ENCODE measurements at places on chromosomes 5 and 9.

GRCh38 chr5:65020492-65020891 lies 251.8 kb downstream of the CWC27 start:
- DNase-seq: no peak

DNA sequence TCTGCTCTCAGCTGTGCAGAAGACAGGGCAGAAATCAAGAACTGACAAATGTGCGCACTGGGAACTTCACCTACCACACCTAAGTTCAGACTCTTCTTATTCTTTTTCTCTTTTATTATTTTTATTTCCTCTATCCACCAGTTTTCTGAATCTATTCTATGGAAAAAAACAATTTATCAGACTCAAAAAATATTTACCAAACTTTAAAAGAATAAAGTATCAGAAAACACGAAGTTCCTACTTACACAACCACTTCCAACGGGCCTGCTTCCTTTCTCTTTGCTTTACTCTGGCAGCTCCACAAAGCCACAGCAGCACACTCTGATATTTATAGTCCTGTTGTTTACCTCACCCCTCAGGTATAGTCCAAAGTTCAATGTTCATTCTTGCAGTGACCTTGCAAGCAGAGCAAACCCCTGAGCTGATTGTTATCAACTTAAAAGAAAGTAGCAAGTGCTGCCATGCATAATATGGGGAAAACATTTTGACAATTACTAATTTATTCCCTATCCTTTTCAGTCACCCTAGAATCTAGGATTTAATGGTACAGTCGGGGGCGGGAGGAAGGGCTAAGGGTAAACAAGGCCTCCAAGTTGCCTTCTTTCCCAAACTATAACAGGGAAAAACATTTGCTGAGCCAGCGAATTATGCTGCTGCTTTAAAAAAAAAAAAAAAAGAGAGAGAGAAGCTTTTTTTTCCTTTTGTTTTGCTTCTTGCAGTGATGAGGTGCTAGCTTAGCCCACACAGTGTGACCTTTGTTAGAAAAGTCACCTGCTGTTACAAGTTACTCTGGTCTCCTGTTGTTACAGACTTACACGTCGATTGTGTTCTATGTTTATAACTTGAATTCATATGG lies at the start of gene SELENOP:
SELENOP (minus strand) TSS at position 302 of the 856 bp plus-strand sequence. CDS start 3,539 bp downstream, outside the sequence.
- no peak for DNase-seq

DNA sequence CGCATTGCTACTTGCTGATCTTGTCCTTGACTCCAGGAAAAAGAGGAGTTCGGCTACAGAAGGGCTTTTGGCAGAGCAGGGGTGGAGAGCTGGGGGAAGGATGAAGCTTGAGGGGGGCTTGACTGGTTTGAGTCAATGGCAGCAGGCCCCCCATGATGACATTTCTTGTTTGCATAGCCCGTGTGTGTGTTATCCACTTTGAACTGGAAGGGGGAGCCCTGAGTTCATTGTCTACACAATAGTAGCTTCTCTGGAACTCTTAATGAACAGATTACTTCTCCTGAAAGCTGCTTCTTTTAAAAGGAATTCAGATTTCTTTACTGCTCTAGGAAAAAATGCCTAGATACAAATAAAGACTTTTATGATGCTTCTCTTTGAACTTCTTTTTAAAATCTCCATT lies 2.3 kb downstream of the IFNB1 start:
- DNase-seq: no peak

DNA sequence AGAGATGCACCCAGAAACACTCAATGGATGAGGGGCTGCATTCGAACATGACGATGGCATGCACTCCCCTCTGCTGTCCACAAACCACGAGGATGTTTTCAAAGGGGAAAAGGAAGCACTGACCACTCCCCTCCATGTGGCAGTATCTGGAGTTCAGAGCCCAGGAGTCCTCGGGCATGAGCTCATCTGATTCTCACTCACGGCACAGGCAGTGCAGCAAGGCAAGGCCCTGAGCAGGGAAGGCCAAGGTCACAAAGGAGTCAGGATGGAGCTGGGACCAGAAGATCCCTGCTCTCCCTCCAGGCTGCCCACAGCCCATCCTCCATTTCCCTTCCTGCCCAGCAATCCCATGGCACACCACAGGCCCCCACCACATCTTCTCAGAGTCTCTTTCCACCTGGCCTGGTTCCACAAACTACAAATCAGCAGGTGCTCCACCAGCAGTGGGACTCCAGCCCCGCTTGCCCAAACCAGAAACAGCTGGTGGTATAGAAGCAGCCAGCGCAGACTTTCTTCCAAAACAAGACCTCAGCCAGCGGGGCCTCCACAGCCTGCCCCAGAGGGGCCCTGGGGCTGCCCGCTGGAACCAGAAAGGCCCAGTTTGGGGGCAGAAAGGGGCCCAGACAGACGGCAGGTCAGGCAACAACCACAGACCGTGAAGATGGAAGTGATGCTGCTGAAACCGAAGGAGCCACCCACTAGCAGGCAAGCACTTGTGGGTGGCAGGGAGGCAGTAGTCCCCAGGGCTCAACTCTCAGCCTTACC lies 12.2 kb downstream of the TNIP1 start:
- DNase-seq: no peak

GRCh38 chr5:74342182-74342581 lies 298.3 kb downstream of the ENC1 start:
- DNase-seq: no peak

GRCh38 chr5:1401536-1402138 lies 43.6 kb downstream of the SLC6A3 start:
- DNase-seq: no peak

- DNase-seq: no peak
Observed at GRCh38 chr5:83441747-83442146, 29.8 kb upstream of the VCAN start.

DNA sequence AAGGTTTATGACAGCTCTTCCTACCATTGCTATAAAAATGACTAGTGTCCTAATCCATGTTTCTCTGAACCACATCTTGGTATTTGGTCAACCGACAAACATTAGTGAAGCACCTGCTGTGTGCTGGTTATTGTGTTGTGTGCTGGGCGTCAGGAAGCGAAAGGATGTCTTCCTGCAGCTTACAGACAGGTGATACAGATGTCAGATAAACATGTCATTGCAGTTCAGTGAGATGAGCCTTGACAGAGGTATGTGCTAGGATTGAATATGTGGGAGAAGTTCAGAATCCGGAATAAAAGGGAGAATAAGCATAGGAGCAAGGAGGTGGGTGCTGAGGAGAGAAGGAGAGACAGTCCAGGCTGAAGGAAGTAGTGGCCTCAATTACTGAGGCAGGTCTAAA lies 20.3 kb upstream of the CTNNA1 start:
- no peak for DNase-seq

- no peak for DNase-seq
Observed at GRCh38 chr5:148523139-148523538, 131.2 kb downstream of the HTR4 start.

DNA sequence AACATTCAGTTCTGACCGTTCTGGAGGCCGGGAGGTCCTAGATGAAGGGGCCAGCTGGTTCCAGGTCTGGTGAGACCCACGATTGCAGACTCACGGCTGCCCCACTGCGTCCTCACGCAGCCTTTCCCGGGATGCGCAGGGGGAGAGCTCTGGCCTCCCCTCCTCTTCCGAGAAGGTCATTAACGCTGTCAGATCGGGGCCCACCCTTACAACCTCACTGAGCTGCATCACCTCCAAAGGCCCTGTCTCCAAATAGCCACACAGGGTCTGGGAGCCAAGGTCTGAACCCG lies 66.6 kb upstream of the PPP1R26 start:
- DNase-seq: no peak

DNA sequence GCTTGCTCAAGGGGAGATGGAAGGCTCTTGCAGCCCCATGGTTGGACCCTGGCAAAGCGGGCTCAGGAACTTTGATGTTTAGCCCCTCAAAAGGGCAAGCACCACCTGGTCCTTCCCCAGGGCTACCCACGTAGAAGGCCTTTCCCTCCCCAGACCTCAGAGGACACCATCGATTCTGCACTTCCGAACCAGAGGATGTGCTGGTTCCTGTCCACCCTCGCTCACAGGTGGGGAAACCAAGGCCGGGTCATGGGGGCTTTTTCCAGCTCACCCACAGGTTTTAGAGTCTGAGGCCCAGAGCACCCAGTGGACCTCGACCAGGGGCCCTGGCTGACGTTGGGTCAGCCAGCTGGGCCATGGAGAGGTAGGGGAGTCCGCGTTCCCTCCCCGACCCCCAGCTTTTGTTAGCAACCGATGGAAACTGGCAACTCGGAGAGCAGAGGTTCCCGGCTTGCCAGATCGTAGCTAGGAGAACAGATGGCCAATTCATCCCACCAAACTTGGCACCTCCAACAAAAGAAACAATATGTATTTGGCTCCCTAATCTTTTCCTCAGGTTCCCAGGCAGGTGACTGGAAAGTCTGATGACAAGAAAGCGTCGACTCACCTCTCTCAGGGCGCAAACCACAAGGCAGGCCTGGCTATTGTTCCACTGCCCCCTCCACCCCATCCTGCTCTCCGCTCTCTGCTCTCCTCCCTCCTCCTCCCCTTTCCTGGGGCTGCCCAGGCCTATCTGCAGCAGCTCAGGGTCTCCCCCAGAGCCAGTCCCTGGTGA lies 167.6 kb upstream of the SMIM23 start:
- DNase-seq: no peak

DNA sequence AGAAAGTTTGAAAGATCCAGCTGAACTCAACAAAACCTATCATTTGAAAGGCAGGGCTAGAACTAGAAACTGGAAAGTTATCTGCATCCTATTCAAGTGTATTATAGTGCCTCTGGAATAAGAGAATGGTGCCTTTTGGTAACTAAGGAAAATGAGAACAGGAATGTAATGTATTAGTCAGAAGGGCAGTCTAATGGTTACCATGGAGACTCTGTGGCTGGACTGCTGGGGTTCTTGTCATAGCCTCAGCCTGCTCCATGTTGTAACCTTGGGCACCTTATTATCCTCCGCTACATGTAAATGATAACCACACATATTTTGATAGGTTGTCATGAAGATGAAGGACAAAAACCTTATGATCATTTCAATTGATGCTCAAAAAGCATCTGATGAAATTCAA lies 24.6 kb upstream of the IFNB1 start:
- no peak for DNase-seq

- peak; percentile 64 for DNase-seq
Observed at GRCh38 chr5:1763548-1763911, 36.1 kb downstream of the MRPL36 start.

DNA sequence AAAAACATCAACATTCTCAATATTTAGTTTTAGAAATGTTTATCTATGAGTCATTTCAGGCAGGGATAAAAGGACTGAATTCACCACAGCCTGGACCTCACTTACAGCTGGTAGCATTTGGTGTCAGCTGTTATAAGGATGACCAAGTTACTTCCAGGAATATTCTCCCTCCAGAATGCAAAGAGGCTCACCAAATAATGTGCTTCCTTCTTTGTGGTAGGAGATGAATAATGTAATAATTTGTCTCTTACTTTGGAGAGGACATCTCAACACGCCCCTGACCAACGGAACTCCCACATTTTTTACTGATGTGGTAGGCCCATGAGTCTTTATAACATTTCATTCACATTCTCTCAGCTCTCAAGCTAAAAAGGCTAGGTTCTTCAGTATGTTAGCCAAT lies 825.9 kb upstream of the GRAMD2B start:
- DNase-seq: no peak

DNA sequence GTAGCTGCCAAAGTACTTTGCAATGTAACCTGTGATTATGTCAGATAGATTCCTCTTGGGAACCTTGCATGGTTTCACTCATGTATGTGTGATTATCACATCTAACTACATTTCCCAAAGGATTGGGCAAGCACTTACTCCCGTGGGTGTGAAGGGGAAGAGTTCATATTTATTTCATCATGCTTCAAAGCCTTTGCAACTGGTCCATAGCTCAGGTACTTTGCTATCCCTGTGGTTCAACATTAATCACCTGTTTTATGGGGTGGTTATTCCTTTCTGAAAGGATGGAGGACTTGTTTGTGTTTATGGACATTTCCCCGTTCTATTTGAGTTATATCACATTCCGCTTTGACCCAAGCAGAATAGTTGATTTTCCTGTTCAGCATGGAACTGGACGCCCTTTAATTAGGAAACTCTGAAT lies 13.6 kb upstream of the ERMP1 start:
- DNase-seq: no peak

Data from RWPE1 (cell line).